Activated naive CD8-positive, alpha-beta T cell treated with anti-CD3 and anti-CD28 coated beads for 36 hours (primary cell): ENCODE measurements at places on chromosomes 6 and 20.

DNA sequence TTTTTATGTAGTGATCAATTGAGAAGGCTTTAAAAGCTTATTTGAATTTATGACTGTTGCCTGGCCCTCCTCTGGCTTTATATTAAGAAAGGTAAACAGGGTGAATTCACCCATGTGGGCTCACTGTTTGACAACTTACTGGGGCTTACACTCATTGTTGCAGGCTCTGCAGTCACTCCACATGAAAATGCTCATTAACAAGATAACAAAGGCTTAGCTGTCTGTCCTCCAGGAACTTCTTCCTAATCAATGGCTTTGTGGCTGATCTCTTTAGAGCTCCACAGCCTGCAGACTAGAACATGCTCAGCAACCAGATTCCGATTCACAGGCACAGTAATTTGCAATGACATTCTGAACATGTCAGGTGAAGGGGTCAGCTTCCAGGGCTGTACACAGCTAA lies 323.2 kb upstream of the MAN1A1 start:
- no peak for DNase-seq

DNA sequence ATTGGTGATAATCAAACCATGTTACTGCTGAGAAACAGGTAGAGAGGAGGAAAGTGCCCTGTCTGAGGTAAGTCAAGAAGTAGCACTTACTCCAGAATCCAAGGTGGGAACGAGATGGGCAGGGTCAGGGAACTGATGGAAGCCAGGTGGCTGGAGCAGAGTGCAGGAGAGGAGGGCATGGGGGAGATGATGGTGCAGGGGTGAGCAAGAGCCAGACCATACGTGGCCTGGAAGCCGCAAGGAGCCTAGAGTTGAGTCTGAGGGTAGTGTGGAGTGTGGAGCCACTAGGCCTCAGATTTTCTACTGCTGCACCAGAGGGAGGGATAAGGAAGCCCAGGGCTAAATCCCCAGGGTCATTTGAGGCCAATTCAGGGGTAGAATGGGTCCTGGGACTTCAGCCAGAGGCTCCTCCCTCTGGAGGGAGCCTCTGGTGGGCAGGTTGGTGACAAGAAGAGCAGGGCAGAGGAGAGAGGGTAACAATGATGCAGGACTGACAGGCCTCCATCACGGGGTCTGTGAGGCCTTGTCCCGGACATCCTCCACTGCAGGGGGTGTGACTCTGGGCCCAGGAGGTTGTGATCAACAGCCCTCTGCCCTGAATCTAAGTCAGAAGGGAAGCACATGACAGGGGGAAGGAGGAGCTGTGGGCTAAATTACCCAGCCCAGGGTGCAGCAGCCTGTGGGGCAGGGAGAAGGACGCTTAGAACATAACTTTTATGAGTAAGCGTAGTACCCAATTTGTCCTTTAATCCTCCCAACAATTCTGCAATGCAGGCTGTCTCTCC lies 28.7 kb downstream of the COX4I2 start:
- no peak for DNase-seq

DNA sequence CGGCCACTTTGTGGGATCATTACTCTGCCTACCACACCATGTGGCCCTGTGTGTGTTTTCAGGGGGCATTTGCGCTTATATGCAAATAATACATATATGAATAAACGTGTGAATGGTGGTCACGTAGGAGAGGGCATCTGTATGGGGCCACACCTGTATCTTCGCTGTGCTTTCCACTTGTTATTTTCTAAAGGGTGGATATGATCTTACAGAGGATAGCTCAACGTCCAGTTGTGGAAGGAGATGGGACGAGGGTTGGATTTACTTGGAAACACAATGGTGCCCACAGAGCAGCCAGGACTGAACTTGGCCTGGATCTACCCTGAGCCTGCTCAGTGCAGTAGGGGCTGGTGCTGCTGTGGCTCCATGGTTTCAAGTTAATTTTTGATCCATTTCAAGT lies 93.3 kb downstream of the YTHDF1 start:
- DNase-seq, result no peak

DNA sequence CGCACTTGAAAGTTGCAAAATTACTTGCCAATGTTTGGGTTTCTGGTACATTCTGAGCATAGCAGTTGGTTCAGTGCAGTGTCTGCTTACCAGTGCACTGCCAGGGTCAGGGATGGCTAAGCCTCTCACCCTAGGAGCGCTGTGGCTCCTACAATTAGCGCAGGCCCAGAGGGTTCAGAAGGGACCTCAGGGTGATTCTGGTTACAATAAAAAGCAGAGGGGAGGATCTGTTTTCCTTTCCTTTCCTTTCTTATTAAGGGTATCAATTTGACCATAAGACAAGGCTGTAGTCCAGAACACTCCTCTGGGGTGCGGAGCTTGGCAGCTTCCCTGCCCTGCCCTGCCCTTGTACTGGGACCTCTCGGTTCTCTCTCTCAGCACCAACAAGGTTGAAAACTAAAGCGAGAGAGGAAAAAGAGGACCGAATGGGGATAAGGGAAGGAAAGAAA lies 2.6 kb downstream of the MAFB start:
- DNase-seq, result no peak

DNA sequence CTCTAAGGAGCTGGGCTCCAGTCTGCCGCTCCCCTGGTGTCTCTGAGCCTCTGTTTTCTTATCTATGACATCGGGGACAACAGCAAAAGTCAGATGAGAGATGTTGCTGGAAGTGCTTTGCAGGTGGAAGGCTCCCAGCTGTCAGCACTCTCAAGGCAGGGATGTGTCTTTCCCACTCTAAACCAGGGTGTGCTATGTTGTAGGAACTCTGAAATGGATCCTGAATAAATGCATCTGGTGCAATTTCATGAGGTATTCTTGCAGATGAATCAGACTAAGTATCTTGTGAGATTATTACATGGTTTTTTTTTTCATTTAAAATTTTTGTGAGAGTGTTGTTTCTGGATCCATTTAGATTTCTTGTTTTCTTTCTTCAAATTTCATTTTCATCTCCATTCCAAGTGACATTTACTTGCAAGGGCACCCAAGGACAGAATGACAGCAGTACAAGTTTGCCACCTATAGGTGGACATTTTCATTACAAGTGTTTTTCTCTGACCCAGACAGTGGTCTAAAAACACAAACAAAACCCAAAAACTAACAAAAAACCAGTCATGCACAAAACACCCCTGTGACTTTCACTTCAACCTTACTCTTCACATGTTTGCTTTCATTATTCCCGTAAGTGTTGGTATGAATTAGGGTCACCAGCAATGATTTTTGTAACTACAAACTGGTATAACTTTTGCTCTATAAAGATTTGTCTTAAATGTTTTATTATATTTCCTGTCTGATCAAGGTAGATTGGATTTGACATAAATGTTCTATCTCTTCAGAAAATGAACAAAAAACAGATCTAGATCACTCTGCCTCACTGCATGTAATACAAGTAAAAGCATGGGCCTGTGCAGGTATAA lies 14.7 kb upstream of the SIM1 start:
- DNase-seq, result no peak

DNA sequence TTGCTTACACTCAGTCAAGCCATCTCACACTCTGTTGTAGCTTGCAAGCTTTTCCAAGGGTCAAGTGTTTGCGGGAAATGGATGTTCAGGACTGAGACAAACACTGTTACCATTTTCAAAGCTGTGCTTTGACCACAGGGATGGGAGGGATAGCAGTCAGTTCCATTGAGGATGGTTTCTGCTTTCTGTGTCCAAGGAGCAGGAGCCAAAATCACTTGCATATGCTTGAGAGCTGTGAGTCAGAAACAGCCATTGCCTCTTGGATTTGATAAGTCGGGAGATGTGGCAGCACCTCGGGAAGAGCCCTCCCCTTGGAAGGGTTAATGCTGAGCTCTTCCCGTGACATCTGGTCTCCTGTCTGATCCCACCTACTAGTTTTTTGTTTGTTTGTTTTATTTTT lies 85.2 kb downstream of the TCP11 start:
- DNase-seq, result no peak

DNA sequence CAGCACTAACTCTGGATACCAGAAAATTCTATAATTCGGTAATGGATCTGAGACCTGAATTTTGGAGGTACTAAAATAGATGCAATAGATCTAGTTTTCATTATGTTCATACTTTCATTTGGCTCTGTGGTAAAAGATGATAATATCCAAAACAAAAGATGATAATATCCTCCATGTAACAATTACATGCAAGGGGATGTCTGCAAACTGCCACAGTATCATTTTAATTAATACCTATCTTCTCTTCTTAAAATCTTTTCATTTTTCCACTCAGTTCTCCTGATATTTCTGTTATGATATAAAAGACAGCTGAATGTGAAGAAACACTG lies 15.6 kb downstream of the BTN2A1 start:
- DNase-seq, result no peak

GRCh38 chr6:35047265-35048011 lies 93.7 kb downstream of the TCP11 start:
- no peak for DNase-seq

GRCh38 chr20:50186987-50187402 lies 3.6 kb upstream of the CEBPB start:
- DNase-seq, result no peak

GRCh38 chr6:32128751-32129296 lies 778 bp upstream of the ATF6B start:
- DNase-seq, result no peak

- no peak for DNase-seq
Observed at GRCh38 chr6:162704001-162704400, 23.6 kb downstream of the PRKN start.

GRCh38 chr6:54595844-54596243 lies 250.7 kb upstream of the FAM83B start:
- DNase-seq, result no peak

DNA sequence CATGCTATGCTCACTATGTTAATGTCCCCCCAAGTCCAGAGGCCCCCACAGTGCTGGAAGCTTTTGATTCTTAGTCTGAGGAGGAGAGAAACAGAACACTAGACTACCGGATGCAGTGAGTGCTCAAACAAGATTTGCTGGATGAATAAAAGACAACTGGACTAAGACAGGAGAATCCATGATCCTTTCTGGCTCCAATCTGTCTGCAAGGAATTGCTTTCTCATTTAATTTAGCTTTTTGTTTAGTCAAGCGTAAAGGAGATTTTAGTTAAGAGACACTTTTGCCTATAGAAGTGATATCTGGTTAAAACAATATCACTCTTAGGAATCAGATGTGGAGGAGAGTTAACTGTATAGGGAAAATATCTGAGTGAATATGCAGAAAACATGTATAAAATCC lies 13.5 kb downstream of the LYRM4 start:
- DNase-seq, result no peak

DNA sequence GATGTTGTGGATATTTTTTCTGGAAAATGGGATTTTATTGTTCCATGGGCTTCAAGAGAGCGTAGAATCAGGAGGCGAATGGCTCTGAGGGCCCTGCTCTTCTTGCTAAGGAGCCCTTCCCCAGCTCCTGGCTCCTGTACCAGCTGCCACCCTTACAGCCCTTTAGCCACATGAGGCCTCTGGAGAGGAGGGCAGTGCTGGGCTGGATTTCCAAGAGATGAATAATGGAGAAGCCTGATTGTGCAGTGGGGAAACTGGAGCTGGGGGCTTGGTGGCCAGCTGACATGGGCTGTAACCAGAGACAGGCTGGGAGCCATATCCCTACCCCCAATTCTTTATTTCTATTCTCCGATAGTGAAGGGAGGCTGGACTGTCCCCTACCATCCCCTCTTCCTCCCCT lies 9.2 kb downstream of the LRRC73 start:
- no peak for DNase-seq

- no peak for DNase-seq
Observed at GRCh38 chr6:87728706-87729105, 26.7 kb upstream of the AKIRIN2 start.

GRCh38 chr20:51731731-51732095 lies 36.5 kb downstream of the ATP9A start:
- no peak for DNase-seq

DNA sequence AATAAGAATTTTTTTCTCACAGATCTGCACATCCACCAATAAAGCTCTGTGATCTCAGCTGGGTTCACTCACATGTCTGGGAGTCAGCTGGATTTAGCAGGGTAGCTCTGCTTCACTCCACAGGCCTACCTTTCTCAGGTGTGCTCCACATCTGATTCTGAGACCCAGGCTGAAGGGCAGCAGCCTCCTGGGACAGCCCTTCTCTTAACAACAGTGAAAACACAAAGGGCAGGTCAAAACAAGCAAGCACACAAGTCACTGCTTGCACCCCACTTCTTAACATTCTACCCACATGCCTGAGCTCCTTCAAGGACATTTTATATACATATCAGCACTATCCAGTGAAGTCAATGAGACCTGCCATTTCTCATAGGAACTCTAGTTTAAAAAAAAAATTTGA lies 96.0 kb upstream of the MAP3K4 start:
- DNase-seq, result no peak

- peak; percentile 48 for DNase-seq
Observed at GRCh38 chr20:63896264-63897105, 1.6 kb downstream of the DNAJC5 start.

DNA sequence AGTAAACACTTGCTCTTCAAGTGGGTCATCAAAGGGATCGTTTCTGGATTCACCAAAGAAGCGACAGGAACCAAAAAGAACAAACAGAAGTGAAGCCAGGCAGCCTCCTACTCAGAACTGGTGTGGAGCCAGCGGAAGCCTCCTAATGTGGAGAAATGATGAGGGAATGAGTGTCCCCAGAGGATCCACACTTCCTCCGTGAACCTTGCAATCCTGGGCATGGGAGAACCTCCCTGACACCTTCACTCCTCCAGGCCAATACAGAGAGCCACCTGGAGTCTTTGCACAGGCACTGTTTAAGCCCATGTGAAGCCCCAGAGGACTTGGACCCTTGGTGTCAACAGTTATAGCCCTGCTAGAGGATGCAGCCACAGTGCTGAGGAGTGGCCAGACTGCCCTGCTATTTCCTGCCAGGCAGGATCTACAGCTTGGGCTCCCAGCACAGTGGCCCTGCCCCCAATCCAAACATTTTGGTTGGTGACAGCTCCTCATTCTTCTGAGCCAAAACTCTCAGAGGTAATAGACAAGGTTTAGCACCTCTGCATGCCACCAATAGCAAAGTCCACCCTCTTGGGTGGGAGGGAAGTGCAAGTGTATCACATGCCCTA lies 23.2 kb upstream of the SERINC1 start:
- no peak for DNase-seq

- DNase-seq, result no peak
Observed at GRCh38 chr20:37407019-37407566, 61.2 kb downstream of the SRC start.

DNA sequence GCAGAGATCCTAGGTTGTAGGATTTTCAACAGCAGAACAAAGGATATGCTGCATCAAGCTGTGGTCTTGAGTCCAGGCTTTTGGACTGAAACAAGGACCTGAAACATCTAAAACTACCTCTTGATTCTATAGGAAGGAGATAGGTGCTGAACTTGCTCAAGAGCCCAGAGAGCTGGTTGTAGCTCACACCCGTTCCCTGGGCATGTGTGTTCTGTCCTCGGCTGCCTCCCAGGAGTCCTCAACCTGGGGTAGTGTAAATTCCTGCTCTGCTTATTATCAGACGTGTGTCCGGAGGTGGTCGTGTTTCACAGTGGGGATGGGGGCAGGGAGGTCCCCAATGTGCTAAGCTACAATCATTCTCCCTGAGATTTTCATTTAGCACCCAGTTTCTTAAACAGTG lies 4.8 kb downstream of the NOP56 start:
- no peak for DNase-seq

DNA sequence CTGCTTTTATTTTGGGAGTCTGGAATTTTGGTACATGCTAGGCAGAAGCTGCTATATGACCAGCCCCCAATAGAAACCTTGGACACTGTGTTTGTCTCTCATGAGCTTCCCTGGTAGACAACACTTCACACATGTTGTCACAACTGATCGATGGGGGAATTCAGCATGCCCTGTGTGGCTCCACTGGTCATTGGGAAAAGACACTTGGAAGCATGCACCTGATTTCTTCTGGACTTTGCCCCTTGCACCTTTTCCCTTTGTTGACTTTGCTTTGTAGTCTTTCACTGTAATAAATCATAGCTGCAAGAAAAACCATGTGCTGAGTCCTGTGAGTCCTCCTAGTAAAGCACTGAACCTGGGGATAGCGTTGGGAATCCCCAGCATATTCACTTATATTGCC lies 7.9 kb upstream of the WFDC10A start:
- no peak for DNase-seq
